ENCODE measurements at places on chromosomes 3 and 15. TPM values are rescaled to one million over a fixed set of nuclear protein-coding genes. Genes with fewer than 3 reads are reported as not detected.
A peak's percentile ranks its signal among the peaks of the same experiment; 100 is the strongest.

GRCh38 chr3:194330579-194330978, 20.5 kb downstream of the CPN2 start:
- no peaks in the 10 kb centered on the region for H3K36me3 ChIP-seq
- no peak overlapping the region for H3K4me3 ChIP-seq
- H3K27ac ChIP-seq: no peak overlapping the region
- no peaks in the 10 kb centered on the region for H3K4me1 ChIP-seq

- H3K4me1 ChIP-seq: no peaks in the 10 kb centered on the region
- no peak overlapping the region for H3K27ac ChIP-seq
- no peaks in the 10 kb centered on the region for H3K36me3 ChIP-seq
Measured at GRCh38 chr3:45212095-45212468, 14.0 kb downstream of the TMEM158 start.

DNA sequence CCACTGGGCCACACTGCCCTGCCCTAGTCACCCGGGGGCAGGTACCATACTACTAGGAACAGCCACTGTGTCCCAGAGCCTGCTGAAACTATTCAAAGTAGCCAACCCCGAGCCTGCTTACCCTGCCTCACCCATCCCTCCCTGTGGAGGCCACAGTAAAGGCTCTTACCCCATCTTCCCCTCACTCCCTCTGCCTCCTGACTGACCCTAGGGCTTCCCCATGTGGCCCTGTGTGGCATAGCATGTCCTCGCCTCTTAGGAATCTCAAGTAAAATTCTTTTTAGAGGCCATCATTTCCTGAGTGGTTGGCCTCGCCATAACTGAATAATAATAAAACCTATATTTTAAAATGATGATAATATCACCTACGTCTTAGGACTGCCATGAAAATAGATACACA, 112.2 kb upstream of the SLC6A11 start:
- no peak for DNase-seq
- H3K27ac ChIP-seq: no peak overlapping the region
- H3K36me3 ChIP-seq: no peaks in the 10 kb centered on the region
- peaks cover 40% of the 10 kb centered on the region for H3K27me3 ChIP-seq

Gene PLSCR2
- not detected for polyA plus RNA-seq

DNA sequence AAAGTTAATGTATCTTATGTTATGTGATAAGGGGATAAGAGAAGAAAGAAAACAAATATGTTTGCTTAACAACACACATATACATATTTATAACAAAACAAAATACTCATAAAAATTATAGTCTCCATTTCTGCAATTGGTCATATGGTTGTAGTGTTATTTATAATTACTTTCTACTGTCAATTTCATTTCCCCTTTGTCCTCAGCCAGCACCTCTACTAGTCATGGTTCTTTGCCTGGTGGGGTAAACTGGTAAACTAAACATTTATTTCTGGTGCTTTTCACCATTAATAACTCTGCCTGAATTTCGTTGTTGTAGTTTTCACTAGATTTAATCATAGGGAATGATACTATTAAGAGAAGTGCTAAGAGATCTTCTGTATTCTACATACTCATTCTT, 88.0 kb upstream of the ALCAM start:
- no peaks in the 10 kb centered on the region for H3K27me3 ChIP-seq
- no peak overlapping the region for H3K4me3 ChIP-seq
- H3K4me1 ChIP-seq: no peaks in the 10 kb centered on the region
- no peak for DNase-seq
- no peaks in the 10 kb centered on the region for H3K36me3 ChIP-seq

Gene AGBL1
- polyA plus RNA-seq: not detected

Gene GOLGA8M
- 0.09 TPM for polyA plus RNA-seq

GRCh38 chr3:61560517-61561373, 626 bp upstream of the PTPRG start:
- peak; percentile 93 for DNase-seq
- no peaks in the 10 kb centered on the region for H3K36me3 ChIP-seq
- no peaks in the 10 kb centered on the region for H3K4me1 ChIP-seq
- no peaks in the 10 kb centered on the region for H3K27me3 ChIP-seq
- H3K4me3 ChIP-seq: peak overlapping the region; percentile 50
- H3K27ac ChIP-seq: peak overlapping the region; percentile 98

- H3K4me3 ChIP-seq: no peak overlapping the region
- DNase-seq: peak; percentile 31
- no peaks in the 10 kb centered on the region for H3K4me1 ChIP-seq
Measured at GRCh38 chr3:144636833-144637232, 665.2 kb downstream of the DIPK2A start.

Gene BMF
- polyA plus RNA-seq: 4.4 TPM

GRCh38 chr3:14156201-14156600, 22.2 kb downstream of the XPC start:
- no peak for DNase-seq
- H3K4me3 ChIP-seq: no peak overlapping the region
- peaks cover 21% of the 10 kb centered on the region for H3K36me3 ChIP-seq
- peaks cover 10% of the 10 kb centered on the region for H3K4me1 ChIP-seq
- H3K27ac ChIP-seq: no peak overlapping the region
- no peaks in the 10 kb centered on the region for H3K27me3 ChIP-seq

Gene FSD2
- polyA plus RNA-seq: 0.45 TPM

Gene TMEM212
- polyA plus RNA-seq: not detected

DNA sequence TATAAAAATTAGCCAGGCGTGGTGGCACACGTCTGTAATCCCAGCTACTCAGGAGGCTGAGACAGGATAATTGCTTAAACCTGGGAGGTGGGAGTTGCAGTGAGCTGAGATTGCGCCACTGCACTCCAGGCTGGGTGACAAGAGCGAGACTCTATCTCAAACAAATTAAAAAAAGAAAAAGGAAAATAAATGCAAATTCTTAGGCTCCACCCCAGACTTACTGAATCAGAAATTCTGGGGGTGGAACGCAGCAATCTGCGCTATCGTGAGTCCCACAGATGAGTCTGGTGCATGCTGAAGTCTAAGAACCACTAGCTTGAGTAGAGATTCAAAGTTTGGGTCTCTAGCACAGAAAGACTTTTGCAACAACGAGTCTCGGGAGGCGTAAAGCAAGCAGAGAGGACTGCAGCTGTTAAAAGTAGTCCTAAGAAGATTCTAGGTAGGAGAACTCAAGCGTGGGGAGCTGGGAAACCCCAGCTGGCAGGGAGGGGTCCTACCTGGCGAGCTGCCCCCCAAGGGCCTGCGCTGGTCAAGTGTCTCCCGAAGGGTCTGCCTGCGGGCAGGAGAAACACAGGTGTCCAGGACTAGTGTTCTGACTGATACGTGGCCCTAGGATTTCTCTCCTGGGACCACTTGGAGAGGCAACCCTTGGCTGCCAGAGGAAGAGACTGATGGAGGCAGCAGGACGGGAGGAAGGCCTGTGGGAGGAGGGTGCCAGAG, 21.9 kb downstream of the CEP19 start:
- H3K27ac ChIP-seq: no peak overlapping the region
- H3K36me3 ChIP-seq: no peaks in the 10 kb centered on the region
- no peaks in the 10 kb centered on the region for H3K27me3 ChIP-seq

GRCh38 chr15:96217983-96218382, 112.5 kb upstream of the NR2F2 start:
- no peak overlapping the region for H3K27ac ChIP-seq
- no peaks in the 10 kb centered on the region for H3K27me3 ChIP-seq
- no peaks in the 10 kb centered on the region for H3K36me3 ChIP-seq
- H3K4me1 ChIP-seq: no peaks in the 10 kb centered on the region
- H3K4me3 ChIP-seq: no peak overlapping the region
- DNase-seq: no peak

Measured in small intestine (tissue), 16 donors.